ENCODE measurements at places on chromosomes 6 and 20.

- DNase-seq: no peak
Observed at GRCh38 chr20:3900187-3900604, 11.0 kb downstream of the PANK2 start.

DNA sequence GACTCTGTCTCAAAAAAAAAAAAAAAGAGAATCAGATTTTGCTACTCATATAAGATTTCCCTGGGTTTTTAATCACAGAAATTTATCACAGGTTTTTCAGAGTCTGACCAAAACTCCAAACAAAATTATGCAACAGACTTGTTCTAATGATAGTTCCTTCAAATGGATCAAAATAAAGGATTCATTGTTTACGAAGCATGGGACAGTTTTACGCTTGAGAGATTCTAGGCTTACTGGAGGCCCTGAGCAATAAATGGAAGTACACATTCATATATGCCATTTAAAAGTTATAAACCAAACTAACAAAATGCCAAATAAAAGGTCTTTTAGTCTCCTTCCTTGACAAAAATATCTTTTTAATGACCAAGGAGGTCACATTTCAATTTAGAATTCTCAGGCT is 245.1 kb upstream of the KCNQ5 start:
- DNase-seq: no peak

GRCh38 chr20:17731233-17731632 is 31.5 kb downstream of the BANF2 start:
- DNase-seq: no peak

GRCh38 chr6:21733311-21733710 is 139.8 kb downstream of the SOX4 start:
- DNase-seq: no peak

DNA sequence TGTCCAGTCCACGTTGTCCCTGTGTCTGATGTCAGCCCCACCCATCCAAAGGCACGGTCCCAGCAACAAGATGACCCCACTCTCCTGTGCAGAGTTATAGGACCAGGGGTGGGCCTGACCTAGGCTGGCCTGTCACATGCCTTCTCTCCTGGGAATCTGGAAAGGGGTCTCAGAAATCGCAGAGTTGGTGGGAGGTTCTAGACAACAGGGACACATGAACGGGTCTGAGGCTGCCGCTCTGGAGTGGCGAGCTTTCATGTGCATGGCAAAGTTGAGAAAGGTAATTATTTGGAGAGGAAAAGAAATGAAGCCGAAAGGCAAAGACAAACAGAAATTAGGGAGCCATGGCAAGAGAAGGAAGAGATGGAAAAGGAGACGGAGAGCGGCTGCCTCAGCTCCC is 29.5 kb downstream of the BFSP1 start:
- no peak for DNase-seq

- DNase-seq: no peak
Observed at GRCh38 chr6:92623431-92623830, 795.9 kb downstream of the EPHA7 start.

DNA sequence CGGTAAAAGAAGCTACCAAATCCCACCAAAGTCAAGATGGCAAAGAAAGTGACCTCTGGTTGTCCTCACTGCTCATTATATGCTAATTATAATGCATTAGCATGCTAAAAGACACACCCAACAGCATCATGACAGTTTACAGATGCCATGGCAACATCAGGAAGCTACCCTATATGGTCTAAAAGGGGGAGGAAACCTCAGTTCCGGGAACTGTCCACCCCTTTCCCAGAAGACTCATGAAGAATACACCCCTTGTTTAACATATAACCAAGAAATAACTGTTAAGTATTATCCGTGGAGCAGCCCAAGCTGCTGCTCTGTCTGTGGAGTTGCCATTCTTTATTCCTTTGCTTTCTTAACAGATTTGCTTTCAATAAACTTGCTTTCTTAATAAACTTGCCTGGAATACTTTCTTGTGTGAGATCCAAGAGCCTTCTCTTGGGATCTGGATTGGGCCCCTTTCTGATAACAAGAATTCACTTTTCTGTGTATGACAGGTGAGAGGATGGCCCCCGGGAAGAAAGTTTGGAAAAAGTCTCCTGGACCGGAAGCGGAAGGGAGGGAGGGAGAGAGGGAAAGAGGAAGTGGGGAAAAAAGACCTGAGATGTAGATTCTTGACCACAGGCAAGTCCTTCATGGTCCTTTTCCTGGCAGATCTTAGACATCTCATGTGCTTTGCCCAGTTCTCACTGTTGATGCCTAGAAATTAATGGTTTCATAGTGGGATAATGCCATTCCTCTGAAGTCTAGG is 146.7 kb upstream of the ID4 start:
- DNase-seq: no peak

- DNase-seq: no peak
Observed at GRCh38 chr6:115411756-115412155, 648.9 kb downstream of the FRK start.

DNA sequence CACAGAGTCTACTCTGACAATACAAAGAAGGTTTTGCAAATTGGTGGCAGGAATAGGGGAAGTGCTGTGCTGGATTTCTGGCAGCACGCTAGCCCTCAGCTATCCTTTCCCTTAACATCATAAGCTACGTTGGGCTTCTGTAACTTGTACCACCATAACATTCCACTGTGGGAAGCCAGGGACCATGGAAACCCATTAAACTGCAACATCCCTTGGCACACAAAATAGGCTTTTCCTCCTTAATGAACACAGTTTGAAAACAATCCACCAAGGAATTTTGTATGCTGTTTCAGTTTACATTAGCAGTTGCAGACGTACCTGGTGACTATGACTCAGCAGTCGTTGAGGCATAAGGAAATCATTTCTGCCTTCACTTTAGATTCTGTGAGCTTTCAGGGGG is 203.9 kb upstream of the RAB32 start:
- no peak for DNase-seq

DNA sequence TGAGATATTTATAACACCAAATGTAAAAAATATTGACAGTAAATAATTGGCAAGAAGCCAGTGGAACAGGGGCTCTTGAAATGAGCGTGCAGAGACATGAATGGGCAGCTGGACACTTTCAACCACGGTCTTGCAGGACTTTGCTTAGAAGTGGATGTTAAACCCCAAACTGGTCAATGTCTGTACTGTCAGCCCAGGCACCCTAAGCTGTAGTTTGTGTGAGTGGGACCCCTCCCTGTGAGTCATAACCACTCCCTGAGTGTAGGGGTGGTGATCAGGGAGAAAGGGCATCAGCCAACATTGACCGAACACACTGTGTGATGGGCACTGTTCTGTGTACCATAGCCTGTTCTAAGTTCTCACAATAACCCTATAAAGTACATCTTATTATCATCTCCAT is 108.6 kb downstream of the FIG4 start:
- DNase-seq: no peak

DNA sequence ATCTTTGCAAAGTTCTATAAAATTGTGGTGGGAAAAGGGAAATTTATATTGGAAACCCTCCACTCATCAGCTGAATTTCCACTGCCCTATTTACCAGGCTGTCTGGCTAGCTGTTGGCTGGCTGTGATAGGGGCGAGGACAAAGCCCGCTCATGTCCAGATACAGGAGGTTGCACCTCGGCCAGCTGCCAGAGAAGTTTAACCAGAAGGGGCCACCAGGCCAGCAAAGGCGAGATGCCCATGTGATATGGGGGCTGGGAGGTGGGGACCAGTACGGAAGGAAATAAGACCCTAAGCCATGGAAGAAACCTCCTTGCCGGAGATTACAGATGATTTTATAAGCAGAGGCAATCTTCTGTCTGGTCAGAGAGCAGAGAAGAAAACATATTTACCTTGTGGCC is 143.8 kb downstream of the FNDC1 start:
- no peak for DNase-seq

DNA sequence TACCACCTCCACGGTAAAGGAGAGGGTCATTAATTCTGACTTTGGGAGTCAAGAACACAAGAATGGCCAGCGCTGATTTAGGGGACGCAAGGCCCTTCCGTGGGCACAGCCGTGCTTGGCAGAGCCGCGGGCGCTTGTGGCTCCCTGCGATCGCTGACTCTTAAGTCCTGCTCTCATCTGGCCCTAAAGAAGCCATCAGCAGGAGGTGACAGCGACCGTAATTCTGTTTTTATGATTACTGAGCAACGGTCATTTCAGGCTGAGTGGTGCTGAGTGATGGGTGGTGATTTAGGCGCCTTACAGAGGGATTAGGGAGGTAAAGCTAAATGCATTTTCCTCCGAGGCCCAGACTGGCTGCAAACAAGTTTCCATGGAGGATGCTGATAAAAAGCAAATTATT is 364.6 kb upstream of the SULF2 start:
- no peak for DNase-seq

- peak; percentile 16 for DNase-seq
Observed at GRCh38 chr6:28553986-28554881, 28.6 kb downstream of the GPX5 start.

GRCh38 chr6:106889692-106890091 is 84.8 kb downstream of the CD24 start:
- DNase-seq: no peak

DNA sequence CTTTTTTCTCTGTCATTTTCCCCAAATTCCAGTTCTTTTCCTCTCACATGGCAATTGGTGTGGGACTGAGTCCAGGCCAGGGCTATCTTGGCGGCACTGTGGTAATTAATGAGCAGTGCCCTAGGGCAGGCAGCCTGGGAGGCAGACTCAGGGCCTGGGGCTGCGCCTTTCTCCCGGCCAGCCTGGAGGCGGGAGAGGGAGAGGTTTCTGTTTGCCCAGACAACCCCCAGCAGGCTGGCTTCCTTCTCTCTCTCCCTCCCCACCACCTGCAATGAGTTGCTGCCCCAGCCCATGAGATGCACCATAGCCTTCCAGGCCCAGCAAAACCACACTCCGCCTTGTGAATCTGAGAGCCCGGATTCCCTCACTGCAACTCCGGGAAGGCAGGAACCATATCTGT is 15.1 kb upstream of the CCDC167 start:
- DNase-seq: no peak

DNA sequence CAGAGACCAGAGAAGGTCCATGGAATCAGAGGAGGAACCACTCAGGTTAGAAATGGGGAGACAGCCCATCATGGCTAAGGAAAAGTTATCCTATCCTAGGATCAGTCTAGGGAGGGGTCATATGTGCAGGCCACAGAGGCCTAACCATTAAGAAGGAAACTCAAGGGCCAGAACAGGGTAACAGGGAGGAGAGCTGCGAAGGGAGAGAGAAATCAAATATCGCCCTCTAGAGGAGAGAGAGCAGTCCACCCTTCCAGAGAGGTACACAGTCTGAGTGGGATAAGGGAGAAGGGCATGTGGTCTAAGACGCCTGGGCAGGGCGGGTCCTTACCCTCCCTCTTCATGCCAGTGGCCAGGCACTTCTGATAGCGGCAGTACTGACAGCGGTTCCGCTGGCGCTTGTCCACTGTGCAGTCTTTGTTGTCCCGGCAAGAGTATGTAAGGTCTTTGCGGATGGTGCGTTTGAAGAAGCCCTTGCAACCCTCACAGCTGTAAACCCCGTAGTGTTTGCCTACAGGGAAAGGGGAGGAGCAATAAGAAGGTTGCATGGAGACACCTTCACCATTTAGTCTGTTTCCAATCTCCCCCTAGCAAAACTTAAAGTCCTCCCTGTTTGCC is 2.9 kb downstream of the RXRB start:
- no peak for DNase-seq

GRCh38 chr6:157505912-157506491 is 125.0 kb downstream of the ZDHHC14 start:
- DNase-seq: no peak

DNA sequence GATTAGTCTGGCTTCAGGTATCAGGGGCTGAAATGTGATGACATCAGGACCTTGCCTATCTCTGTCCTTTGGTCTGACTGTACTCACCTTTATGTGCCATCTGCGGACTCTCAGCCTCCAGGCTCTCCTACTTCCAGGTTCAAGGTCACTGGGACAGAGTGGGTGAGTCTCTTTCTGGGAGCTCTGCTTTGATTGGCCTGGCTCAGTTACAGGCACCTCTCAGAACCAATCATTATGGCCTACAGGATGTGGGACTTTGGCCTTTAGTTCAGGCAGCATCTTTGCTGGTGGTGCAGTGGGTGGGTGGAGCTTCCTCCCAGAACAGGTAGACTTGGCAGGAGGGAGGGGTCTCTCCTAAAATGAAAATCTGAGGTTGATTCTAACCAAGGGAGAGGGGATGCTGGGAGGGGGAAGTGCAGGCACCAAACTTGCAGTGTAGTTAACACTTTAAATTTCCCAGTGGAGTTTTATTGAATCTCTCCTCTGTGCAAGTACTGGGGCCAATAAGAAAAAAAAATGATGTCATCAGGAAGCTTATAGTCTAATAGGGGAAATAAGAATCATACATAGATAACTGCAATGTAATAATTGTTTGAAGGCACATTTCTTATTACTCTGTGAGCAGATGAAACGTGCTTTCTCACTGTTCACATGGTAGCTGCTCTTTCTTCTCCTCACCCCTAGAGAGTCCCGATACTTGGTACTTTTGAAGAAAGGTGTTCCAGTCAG is 53.4 kb downstream of the SLC24A3 start:
- no peak for DNase-seq

DNA sequence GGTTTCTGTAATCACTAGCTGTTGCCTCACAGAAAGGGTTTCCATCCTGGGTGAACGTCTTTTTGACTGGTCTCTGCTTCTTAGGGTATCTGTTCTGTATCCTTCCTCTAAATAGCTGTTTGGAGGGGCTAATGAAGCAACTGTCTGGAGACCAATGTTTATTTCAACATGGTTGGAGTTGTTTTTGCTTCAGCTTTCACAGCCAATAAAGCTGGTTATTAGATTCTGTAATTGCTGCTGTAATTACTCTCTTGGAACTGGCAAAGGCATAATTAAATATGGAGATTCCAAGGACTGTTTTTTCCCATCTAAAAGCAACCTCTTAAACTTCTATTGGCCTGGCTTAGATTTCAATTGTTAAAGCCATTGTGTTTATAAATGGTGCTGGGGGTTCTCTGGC is 31.9 kb downstream of the CHMP4B start:
- DNase-seq: no peak

GRCh38 chr6:75608956-75609533 is 7.4 kb downstream of the SENP6 start:
- no peak for DNase-seq

- DNase-seq: peak; percentile 57
Observed at GRCh38 chr6:2839982-2840748, 1.5 kb downstream of the SERPINB1 start.

DNA sequence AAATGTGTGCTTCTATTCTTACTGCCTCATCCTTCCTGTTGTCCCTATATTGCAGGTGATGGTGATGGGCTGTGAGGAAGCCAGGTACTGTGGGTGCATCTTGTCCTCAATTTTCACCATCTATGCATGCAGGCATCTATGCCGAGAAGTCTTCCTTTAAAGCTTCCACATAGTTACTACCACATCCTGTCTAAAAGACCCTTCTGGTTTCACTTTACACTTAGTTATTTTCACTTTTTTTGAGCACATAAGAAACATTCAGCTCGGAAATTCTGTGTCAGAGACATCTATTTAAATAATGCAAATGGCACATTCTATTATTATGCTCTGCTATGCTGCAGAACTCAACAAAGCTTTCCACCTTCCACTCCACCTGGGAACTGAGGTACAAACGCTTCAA is 28.2 kb upstream of the FABP7 start:
- DNase-seq: no peak

Data from head of caudate nucleus (tissue), 42 donors.